ENCODE measurements at places on chromosomes 12 and 14.

- DNase-seq, result no peak
Observed at GRCh38 chr12:57126061-57126460, 2.2 kb upstream of the LRP1 start.

- DNase-seq, result no peak
Observed at GRCh38 chr12:4850857-4851380, 58.8 kb upstream of the KCNA1 start.

GRCh38 chr12:89369166-89369565 is 16.9 kb upstream of the DUSP6 start:
- no peak for DNase-seq

GRCh38 chr12:123364532-123365024 is at the start of gene SBNO1:
TSS of gene SBNO1 (minus strand) at chr12:123364847. CDS start at chr12:123350441, 14,406 bp downstream.
- peak; percentile 89 for DNase-seq

DNA sequence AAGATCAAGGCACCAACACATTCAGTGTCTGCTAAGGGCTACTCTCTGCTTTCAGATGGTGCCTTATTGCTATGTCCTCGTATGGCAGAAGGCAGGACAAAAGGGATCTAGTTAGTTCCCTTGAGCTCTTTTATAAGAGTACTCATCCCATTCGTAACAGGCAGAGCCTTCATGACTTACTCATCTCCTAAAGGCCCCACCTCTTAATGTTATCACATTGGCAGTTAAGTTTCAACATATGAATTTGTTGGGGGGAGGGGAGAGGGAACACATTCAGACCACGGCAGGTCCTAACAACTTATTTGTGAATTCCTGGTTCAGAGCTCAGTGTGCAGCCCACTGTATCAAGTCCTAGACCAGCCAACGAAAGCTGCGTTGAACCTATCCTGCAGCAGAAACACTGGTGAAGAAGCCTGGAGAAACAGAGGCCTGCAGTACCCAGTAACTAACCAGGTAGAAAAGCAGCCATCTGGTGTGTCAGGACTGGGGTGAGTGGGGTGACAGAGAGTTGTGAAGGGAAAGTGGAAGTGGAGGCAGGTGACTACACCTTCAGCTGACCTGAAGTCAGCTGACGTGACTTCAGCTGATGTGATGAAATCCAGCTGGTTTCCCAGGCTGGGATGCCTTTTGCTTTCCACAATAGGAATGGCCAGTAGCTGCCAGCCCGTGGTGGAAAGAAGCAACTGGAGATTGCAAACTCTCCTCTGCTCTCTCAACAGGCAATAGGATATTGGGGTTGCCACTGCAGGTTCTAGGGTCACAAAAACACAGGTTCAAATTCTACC is 101.6 kb upstream of the PLXNC1 start:
- no peak for DNase-seq

- DNase-seq, result no peak
Observed at GRCh38 chr12:16238661-16239060, 38.8 kb downstream of the SLC15A5 start.

DNA sequence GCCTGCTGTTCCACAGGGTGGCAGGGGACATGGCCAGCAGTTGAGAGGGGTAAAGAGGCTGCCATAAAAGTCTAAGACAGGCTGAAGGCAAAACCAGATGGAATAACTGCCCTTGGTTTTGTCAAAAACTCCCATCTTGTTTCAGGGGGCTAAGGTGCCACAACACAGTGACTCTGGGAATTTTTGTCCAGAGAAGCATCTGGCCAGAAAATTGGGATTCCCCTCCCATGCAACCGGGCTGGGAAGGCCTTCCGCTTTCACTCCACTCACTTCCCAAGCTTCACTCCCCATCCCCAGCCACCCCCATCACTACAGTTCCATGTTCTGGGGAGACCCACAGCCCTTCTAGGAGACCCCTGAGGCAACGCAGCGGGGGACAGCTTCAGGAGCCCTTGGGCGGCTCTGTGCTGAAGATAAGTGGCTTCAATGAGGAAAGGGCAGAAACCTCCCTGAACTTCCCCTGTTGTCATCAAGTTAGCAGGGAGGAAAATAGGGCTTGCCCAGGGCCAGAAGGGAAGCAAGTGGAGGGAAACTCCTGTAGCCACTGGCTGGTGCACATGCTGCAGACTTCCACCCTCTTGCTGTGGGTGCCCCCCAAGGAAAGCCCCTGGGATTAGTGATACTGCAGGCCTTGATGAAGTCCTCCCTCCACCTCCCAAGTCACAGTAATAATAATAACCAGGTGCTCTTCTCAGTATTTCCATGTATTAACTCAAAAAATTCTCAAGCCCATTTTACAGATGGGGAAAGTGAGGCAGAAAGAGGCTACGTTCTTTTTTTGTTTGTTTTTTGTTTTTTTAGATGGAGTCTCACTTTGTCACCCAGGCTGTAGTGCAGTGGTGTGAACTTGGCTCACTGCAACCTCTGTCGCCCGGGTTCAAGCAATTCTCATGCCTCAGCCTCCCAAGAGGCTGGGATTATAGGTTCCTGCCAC is 6.0 kb downstream of the TMEM229B start:
- no peak for DNase-seq

- no peak for DNase-seq
Observed at GRCh38 chr14:95524706-95525512, 8.5 kb upstream of the SYNE3 start.

GRCh38 chr12:110931315-110931728 is 10.9 kb upstream of the MYL2 start:
- no peak for DNase-seq

DNA sequence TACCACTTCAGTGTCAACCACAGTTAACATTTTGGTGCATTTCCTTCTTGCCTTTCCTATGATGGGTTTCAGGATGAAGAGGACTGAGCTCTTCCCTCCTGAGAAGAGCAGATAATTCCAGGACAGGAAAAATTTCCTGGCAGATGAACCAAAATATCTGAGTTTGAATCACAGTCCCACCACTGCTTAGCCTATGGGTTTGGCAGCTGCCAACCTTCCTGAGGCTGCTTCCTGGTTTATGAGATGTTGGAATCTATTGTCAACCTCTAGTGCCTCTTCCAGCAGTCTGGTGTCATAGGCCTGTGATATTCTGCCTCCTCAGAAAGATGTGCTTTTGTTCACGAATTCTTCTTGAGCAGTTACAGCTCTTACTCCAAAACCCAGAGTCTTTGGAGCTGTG is 197.4 kb upstream of the FRMD6 start:
- DNase-seq, result no peak

- no peak for DNase-seq
Observed at GRCh38 chr12:49675137-49675536, 32.1 kb downstream of the FMNL3 start.

- DNase-seq, result no peak
Observed at GRCh38 chr12:52066346-52067080, 3.3 kb upstream of the ATG101 start.

- DNase-seq, result no peak
Observed at GRCh38 chr12:132162508-132163031, 18.3 kb downstream of the NOC4L start.

DNA sequence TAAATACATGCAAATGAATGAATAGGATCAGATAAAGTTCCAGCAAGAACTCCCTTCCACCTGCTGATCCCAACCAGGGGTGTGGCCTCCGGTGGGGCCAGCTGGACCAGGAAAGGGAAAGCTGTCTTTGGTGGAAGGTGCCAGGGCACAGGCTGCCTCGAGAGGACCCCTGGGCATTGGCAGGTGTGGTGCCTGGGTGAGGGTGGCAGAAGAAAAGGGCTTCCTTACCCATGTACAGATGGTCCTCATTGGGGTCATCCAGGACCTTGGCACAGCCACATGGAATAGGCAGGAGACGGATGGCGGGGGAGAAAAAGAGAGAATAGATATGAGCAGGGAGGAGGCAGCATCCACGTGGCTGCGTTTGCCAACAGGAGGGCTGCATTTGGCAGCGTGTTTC is 36.4 kb downstream of the CAMKK2 start:
- no peak for DNase-seq

DNA sequence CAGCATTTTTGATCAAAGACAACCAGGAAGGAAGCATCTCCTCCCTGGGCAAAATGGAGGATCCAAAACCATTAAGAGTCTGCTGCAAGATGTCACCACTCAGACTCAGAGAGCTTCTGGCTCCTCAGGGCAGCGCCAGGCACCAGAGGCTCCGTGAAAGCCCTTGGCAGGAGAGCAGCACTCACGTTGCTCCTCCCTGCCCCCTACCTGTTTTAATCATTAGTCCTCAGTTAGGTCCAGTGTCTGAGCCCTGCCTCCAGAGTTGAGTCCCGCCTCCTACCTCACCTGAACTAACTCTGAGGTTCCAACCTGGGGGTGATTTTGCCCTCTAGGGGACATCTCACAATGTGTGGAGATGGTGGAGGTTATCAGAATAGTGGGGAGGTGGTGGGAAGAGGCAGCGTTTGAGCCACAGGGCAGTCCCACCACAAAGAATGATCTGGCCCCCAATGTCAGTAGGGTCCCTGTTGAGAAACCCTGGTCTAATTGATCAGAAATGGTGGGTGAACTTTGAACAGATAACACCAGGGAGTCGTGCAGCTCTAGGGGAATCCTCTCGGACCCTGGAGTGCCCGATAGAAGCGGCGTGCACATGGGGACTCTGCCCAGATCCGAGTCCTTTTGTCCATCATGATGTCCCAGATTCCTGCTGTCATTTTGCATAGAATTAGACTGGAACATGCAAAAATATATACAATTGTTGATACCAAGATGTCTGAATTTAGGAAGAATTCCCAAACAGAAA is 156.7 kb upstream of the DIO3 start:
- no peak for DNase-seq

- DNase-seq, result peak; percentile 36
Observed at GRCh38 chr14:72518809-72519377, 375.0 kb downstream of the DPF3 start.

DNA sequence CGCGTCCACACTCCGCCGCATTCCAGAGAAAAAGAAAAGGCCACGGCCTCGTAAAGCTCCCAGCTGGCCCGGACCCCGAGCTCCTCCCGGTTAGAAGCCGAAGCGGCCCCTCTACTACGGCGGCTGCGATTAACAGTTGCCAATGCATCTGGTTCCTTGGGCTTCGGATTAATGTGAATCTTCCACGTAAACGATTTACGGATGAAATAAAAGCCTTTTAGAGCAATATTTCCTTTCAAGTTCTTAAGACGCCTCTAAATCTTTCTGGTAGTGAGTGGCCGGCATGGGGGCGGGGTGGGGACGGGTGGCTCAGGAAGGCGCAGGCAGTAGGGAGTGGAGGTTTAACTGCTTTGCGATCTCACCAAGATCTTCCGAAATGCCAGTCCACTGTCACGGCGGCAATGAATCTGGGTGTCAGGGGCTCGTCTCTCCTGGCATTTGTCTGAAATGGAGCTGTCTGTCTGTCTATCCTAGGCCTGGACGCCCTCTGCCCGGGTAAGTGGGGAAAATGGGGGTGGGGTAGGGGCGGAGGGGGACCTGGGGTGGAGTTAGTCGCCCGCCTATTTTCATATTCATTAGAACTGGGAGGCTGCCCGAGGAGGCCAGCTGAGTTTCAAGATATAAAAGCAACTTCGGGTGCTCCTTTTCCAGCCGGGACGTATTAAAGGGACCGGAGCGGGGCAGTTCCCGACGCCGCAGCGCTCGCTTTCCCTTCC is 413 bp upstream of the ALX1 start:
- DNase-seq, result no peak

DNA sequence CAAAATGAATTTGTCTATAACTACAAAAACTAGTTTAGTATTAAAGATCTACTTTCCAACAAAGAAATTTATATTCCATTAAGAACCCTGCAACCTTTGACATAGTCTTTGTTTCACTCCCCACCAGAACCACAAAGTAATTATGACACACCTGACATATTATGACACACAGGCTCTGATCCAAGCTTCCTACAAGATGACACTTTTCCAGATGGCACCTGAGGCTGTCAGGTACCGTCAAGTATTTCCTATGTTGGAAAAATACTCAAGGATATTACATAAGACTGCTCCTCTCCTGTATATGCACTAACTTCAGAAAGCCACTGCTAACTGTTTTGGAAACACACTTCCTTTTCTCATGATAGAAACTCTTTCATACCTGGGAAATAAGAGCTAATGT is 38.9 kb downstream of the STXBP6 start:
- DNase-seq, result no peak

- DNase-seq, result no peak
Observed at GRCh38 chr14:101134161-101134631, 230.7 kb upstream of the RTL1 start.

Data from activated CD4-positive, alpha-beta T cell treated with anti-CD3 and anti-CD28 coated beads, Interleukin-2, amount 50 U/mL, for 48 hours (primary cell).